A172 (cell line): ENCODE measurements at places on chromosomes 2 and 18. TPM values are rescaled to one million over a fixed set of nuclear protein-coding genes. Genes with fewer than 3 reads are reported as not detected.

GRCh38 chr2:160062292-160063005, at the start of gene PLA2R1:
TSS of gene PLA2R1 (minus strand) at chr2:160062615. CDS start at chr2:160062403, 212 bp downstream.
- peak; percentile 29 for DNase-seq

DNA sequence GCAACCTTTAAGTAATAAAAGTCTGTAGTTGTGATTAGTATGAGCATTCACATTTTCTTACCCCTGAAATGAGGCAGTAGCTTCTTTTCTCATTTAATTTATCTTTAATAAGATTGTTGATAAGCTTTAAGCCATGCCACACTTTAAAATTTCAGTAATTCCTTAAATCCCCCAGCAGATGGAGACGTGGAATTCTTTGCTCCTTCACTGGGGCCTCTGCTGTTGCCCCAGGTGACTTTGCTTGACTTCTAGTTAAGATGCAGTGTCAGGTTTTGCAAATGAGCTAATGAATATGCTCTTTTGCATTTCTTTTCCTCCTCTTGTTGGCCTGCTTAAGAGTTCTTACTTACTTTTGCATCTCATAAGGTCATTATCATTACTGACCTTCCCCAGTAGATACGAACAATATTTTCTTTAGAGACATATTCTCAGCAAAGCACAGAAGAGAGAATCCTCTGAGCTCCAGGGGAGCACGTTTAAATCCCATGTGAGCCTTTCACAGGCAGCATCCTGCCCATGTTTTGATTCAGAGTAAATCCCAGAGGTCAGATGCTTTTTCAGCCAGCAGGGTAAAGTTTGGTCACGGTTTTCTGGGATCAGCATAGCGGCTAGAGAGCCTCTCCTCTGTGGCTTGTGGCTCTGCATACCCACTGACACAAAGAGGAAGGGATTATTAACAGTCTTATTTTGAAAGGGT, 222.9 kb downstream of the PTPRM start:
- DNase-seq, result peak; percentile 35

DNA sequence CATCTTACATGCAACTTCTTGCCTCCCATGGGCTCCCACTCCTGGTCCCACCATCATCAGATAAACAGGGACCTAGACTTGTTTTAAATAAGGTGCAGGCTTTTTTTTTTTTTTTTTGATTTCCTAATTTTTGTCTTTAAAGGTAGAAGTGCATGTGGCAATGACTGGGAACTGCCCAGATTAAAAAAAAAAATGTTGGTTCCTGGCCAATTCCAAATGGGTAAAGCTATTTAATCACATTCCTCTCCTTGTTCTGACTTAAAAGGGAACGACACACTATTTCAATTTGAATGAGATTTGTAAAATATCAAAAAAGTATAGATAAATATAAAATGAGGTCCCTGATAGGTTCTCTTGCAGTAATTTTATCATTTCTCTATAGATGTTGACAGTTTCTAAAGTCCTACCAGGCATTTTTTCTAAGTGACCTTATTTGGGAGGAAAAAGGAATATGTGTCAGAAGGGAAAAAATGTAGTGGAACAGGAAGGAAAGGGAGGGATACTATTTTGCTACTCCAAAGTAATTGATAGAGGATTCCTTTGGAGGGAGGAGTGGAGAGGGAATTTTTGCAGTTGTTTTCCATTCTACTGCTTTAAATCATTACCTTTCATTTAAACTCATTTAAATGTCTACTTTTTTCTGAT, 43.3 kb downstream of the DDX1 start:
- peak; percentile 8 for DNase-seq

DNA sequence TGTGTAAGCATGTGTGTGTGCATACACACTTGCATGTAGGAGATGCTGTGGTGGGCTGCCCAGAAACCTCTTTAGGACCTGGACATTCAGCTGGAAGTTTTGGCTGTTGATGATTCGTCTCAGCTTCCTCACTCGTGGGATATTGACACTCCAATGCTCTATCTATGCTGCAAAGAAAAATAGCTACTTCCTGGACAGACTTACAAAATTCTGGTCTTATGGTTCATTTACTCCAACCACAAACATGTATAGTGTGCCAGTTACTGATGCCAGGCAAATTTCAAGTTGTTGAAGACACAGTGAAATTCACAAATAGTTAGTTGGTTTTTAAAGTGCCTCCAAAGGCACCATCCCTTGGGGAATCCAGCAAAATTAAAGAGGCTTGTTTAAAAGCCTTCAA, 882.6 kb downstream of the CPS1 start:
- DNase-seq, result no peak

DNA sequence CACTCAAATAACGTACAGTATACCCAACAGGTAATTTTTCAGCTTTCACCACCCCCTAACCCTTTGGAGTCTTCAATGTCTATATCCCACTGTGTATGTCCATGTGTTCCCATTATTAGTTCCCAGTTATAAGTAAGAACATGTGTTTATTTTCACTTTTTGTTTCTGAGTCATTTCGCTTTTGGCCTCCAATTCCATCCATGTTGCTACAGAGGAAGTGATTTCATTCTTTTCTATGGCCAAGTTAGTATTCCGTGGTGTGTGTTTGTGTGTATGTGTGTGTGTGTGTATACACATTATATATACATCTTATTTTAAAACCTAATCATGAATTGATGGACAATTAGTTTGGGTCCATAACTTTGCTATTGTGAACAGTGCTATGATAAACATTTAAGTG, 464.4 kb downstream of the CMPK2 start:
- no peak for DNase-seq

DNA sequence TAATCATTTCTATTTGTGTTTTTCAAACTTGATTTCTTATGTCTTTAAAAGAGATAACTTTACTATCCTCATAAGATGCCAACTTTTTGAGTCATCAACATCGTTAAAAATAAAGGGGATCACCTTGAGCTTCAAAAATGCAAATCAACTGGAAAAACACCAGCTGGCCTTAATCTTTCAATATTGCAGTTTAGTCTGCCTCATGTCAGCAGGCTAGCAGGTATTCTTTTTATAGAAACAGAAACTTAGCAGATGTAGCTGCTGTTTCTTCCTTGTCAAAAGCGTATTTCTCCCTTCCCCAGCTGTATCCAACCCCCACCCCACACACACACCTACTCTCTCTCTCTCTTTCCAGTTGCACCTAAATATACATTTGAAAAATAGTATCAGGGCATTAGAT, 154.1 kb upstream of the ZNF804A start:
- DNase-seq, result no peak

GRCh38 chr2:64615192-64615763, 38.4 kb downstream of the SERTAD2 start:
- DNase-seq, result no peak

- no peak for DNase-seq
These were observed 2.3 kb downstream of the RNF103 start for GRCh38 chr2:86621280-86621943.

DNA sequence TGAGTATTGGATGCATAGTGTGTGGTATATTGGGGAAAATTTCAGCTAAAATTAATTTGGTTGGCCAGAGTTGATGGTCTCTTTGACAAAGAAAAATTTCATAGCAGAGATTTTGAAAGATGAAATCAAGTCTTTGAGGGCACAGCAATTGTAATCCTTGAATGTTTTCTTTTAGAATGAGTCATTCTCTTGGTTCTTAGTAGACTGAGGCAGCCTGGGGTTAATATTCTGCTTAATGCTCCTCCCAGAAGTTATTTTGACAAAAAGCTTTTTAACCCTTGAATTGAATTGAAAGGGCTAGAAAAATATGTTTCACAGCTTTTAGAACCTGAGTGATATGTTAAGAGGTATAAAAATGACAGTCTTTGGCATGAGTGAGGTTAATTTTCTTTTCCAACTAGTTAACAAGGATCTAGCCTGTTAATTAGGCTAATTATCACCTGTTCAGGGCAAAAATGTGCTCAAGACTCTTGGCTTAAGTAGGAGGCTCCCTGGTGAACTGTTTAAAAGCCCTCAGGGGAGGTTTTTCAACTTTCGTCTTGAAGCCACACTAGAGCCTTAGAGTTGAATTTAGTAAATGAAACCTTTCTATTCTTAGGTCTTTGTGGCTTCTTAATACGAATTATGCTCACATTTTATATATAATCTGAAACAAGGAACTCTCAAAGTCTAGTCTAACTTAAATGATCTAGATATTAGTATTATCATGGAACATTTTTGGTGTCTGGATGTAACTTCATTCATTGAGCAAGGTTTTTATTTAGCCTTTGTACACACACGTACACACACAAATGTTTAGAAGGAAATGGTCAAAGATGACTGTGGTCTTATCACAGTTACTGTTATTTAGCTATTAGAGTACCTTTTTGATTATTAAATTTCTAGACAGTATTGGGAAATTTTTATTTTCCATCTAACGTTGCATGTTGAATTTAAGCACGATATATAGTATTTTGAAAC, 272.5 kb downstream of the ZNF407 start:
- DNase-seq, result no peak

- no peak for DNase-seq
These were observed 266.4 kb downstream of the THSD7B start for GRCh38 chr2:137031731-137032130.

- DNase-seq, result peak; percentile 59
These were observed 238.2 kb downstream of the GCA start for GRCh38 chr2:162581959-162582798.

- DNase-seq, result no peak
These were observed 64.4 kb downstream of the SFXN5 start for GRCh38 chr2:73006969-73007710.

DNA sequence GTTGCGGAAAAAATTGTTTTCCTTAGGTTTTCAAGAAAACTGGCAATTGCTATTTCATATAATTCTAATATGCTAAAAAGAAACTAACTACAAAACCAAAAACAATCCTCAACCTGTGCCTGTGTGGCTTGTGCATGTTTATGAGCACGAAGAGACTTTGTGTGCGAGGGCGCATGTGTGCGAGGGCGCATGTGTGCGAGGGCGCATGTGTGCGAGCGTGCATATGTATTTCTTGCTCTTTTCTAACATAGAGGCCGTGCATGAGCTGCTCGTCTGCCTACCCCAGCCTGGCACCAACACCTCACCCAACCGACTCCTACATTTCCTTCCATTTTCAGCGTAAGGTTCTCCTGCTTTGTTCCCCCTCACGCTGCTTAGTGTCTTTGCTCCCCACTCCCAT, 211.6 kb downstream of the DOK6 start:
- no peak for DNase-seq

DNA sequence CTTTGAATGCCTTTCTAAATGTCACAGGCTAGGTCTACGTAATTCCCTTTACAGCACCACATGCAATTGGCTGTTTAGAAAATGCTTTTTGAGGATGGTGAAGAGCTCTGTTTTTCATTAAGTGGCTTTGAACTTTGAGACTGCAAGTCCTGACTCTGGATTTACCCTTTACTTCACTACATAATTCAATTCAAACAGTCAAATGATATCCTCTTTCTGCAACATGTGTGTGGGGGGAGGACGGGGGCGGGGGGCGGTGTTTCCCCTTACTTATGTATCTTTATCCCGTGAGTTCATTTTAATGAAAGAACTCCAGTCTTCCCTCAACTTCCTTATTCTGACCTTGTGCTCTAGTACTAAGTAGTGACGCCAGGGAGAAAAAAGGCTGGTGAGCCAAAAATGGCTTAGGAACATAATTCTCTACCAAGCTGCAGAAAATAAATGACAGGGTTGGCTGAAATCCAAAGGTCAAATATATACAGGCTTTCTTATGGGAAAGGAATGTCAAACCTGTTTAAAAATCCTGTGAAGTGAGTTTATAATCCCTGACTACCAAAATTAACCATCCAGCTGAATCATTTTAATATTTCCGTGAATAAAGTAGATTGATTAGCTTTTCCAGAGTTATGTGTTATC, 119.6 kb downstream of the SLC8A1 start:
- peak; percentile 40 for DNase-seq

DNA sequence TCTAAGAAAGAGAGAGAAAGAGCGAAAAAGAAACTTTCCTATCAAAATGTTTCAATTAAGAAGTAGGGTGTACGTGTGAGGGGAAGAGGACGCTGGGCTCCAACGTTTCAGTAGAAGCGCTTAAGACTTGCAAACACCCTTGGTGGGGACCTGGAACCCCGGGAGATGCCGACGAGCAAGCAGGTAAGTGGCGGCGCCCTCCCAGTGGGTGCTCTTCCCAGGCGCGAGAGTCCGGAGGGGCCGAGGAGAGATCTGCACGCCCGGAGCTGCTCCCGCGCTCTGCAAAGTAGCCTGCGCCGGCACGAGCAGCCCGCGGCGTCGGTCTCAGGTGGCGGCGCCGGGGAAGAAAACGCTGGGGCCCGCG, 678 bp upstream of the OTX1 start:
- peak; percentile 32 for DNase-seq

GRCh38 chr2:208595386-208596275, 189.0 kb downstream of the PTH2R start:
- no peak for DNase-seq

DNA sequence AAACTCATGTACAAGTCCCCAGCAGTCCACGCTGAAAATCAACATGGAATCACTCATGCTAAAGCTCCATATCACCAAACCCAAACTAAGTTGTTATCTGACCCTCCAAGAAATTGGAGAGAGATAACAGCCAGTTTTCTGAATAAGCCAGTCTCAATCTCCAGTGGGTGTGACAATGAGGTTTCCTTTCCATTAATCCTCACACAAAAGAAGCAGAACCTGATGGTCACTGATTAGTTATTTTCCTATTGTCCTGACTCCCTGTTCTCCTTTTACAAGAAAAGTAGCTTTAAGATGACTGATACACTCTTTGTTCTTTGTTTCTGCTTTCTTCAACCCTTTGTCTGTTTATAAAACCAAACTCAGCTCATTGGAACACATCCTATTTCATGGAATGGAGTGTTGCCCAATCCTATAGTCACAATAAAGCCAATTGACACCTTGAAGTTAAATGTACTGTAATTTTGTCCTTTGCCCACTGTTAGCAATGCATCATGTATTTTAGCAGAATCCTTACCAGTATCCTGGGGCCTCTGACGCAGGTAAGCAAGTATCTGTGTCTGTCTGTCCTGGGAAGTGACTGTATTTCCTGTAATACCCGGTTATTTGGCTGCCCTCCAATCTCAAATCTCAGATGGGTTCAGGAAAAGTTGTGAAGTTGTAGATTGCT, 30.6 kb upstream of the SH3RF3 start:
- DNase-seq, result peak; percentile 19

GREB1 gene
- 2.8 and 3.4 TPM in 2 replicates for total RNA-seq

ANKRD30B gene
- total RNA-seq, result 26.2 and 32.3 TPM in 2 replicates

MARCO gene
- not detected in 2 replicates for total RNA-seq

COL6A3 gene
- 2.5 and 4.8 TPM in 2 replicates for total RNA-seq

UGT1A3 gene
- total RNA-seq, result not detected in 2 replicates

TPGS2 gene
- total RNA-seq, result 285 and 288 TPM in 2 replicates

INHA gene
- 0.86 TPM in 1 of 2 replicates, not detected in the other for total RNA-seq

FAM237A gene
- not detected in 2 replicates for total RNA-seq

FOXI3 gene
- total RNA-seq, result not detected in 2 replicates
